ENCODE measurements at places on chromosomes 6 and 20.

- DNase-seq: no peak
Measured at GRCh38 chr6:11423667-11424066, 113.9 kb upstream of the TMEM170B start.

GRCh38 chr6:28280595-28281287 lies 631 bp upstream of the PGBD1 start:
- no peak for DNase-seq

DNA sequence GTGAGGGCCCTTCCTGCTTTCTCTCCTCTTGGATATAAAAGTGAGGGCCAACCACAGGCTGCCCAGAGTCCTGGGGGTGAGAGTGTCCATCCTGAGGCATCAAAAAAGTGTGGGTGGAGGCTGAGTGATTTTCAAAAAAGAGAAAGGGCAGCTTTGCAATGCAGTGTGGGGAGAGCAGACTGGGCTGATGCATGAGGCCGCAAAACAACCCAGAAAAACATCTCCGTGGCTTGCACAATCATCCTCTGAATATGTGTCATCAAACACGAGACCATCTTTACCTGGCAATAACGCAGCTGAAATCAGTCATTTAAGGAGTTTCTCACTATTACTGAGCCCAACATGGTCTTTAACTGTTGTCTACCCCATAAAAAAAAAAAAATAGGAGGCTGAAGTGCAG lies 191.2 kb upstream of the SOX4 start:
- DNase-seq: no peak

GRCh38 chr20:1345030-1345755 lies 16.3 kb upstream of the SDCBP2 start:
- DNase-seq: no peak

DNA sequence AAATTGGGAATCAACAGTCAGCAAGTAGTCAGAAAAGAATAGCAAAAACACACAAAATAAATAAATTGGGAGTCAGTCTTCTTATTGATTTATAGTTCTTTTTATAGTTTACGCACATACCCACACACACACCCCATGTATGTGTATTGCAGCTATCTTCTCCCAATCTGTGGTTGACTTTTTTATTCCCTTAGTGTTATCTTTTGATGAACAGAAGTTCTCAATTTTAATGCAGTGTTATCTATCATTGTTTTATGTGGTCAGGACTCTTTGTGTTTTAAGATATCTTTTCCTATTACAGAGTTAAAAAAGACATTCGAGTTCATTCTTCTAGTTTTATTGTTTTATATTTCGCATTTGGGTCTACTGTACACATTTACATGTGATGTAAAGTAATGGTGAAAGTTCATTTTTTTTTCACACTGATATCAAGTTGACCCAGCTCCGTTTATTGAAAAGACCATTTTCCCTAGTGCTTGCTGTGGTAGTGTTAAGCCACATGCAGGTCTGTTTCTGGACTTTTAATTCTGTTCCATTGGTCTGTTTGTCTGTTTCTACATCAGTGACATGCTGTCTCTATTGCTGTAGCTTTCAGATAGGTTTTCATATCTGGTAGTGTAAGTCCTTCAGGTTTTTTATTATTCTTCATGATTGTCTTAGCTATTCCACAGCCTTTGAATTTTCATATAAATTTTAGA lies 78.4 kb downstream of the ZFAND3 start:
- DNase-seq: no peak

GRCh38 chr6:170080169-170080827 lies 210.6 kb downstream of the DLL1 start:
- DNase-seq: no peak

GRCh38 chr6:75334266-75335040 lies 49.9 kb upstream of the TMEM30A start:
- peak; percentile 74 for DNase-seq

DNA sequence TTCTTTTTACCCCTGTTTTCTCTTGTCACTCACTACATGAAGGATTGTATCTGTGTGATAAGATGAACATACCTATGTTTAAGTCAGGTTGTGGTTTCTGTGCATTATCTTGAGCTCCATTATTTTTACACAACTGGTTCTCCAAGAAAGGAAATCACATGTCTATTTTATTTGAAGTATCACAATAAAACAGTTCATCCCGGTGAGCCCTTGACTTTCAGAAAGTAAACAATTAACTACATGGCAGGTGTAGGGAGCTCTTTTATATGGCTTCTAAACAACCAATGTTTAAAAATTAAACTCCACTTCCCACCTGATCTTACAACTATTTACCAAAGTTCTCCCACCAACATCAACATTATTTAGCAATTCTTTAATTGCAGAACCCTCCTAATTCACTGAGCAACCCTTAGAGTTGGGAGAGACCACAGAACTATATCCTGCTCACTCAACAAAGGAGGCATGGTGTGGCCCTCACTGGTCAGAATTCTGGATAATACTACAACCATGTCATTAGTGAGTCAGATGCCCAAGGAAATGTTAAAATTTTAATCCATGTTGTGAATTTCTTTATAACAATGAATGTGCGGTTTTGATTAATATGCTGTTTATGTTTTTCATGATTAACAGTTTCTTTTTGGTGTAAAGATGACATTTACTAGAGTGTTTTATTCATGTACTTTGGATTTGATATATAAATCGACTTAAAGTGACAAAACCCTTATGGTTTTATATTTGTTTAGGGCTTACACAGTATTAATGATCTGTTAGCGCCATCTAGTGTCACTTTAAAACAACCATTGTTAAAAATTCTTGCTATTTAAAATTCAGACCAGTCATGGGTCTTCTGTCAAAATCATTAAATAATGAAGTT lies 50.0 kb upstream of the SCGN start:
- peak; percentile 15 for DNase-seq

- DNase-seq: no peak
Measured at GRCh38 chr6:98593676-98594075, 240.7 kb upstream of the POU3F2 start.

- peak; percentile 87 for DNase-seq
Measured at GRCh38 chr6:32255199-32256153, 31.6 kb upstream of the NOTCH4 start.

DNA sequence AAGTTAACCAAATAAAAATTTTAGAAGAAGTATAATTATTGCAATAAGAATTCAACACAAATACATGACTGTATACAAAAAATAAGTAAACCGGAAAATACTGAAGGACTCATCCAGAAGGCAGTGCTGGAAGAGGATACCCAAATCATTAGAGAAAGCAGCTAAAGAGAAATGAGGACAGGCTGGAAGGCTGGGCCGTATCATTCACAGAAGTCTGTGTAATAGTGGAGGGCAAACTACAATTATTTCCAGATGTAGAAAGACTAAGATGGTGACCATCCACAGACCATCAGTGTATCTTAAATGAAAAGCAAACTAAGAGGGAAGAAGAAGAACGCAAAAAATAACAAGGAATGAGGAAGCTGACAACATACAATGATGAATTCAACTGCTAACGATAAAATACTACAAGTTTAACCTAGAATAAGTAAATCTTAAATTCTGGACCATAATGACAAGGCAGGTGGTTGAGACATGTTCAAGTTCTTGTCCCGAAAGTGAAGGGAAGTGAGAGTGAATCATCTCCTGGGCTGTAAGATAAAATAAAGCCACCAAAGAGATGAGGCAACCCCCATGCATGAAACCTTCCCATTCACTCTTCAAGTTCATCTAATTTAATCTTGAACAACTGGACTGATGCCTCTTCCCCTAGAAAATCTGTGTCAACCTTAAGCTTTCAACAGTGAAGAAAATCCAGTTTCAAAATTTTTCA lies 71.5 kb downstream of the SLC23A2 start:
- DNase-seq: no peak

GRCh38 chr6:1904466-1904799 lies 294.7 kb downstream of the FOXC1 start:
- no peak for DNase-seq

- no peak for DNase-seq
Measured at GRCh38 chr6:127436578-127437110, 22.5 kb downstream of the KIAA0408 start.
